ENCODE measurements at places on chromosomes 2 and 18. TPM values are rescaled to one million over a fixed set of nuclear protein-coding genes. Genes with fewer than 3 reads are reported as not detected.

DNA sequence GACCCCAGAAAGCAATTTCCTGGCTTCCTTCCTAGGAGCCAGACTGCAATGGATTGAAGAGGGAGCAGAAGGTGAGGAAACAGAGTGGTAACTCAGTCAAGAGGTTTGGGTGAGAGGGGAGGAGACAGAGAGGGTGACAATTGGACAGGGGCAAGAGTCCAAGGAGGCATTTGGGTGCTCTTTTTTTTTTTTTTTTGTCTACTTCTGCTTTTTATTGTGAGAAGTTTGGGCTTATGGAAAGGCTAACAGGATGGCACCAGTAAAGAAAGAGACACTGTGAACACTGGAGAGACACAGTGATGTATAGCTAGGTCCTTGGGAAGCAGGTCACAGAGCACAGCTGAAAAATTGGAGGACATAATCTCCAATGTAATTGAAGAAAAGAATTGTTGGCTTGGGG, 25.0 kb downstream of the CYBRD1 start:
- no peak overlapping the region for H3K27ac ChIP-seq
- no peaks in the 10 kb centered on the region for H3K36me3 ChIP-seq
- H3K27me3 ChIP-seq, result no peaks in the 10 kb centered on the region
- no peaks in the 10 kb centered on the region for H3K4me1 ChIP-seq
- no peak overlapping the region for H3K4me3 ChIP-seq

The SP9 gene
- not detected for polyA plus RNA-seq

DNA sequence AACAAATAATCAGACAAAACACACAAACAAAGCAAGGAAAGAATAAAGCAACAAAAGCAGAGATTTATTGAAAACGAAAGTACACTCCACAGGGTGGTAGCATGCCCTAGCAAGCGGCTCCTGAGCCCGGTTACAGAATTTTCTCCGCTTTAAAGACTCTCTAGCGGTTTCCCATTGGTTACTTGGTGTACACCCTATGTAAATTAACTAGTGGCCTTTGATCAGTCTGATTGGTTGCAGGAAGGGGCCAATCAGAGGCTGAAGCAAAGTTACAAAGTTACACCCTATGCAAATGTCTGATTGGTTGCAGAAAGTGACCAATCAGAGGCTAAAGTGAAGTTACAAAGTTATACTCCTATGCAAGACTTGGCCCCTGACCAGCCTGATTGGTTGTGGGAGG, 242.9 kb downstream of the LDLRAD4 start:
- no peaks in the 10 kb centered on the region for H3K36me3 ChIP-seq
- no peak overlapping the region for H3K27ac ChIP-seq
- no peaks in the 10 kb centered on the region for H3K27me3 ChIP-seq
- H3K4me1 ChIP-seq, result peaks cover 47% of the 10 kb centered on the region
- no peak for DNase-seq

GRCh38 chr2:71536226-71536671, 82.9 kb downstream of the DYSF start:
- no peaks in the 10 kb centered on the region for H3K4me1 ChIP-seq
- H3K36me3 ChIP-seq, result no peaks in the 10 kb centered on the region
- no peaks in the 10 kb centered on the region for H3K27me3 ChIP-seq
- no peak overlapping the region for H3K4me3 ChIP-seq
- DNase-seq, result no peak
- H3K27ac ChIP-seq, result no peak overlapping the region

DNA sequence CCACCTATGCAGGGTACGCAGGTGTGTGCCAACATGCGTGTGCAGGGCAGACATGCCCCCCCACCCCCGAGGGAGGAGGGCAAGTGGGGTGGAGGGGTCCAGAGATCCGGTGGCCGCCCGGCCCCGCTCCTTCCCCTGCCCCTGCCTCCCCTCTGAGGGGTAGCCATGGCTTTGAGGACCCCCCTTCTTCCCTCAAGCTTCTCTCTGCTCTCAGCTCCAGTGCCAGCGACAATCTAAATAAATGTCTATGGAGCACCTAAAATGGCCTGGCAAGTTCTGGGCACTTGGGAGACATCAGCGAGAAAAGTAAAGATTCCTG, 91.9 kb downstream of the ZFP36L2 start:
- H3K4me1 ChIP-seq, result peaks cover 100% of the 10 kb centered on the region
- no peak for DNase-seq
- H3K4me3 ChIP-seq, result peak overlapping the region; percentile 28
- no peaks in the 10 kb centered on the region for H3K27me3 ChIP-seq
- peak overlapping the region; percentile 71 for H3K27ac ChIP-seq

- no peak overlapping the region for H3K4me3 ChIP-seq
- DNase-seq, result no peak
- H3K36me3 ChIP-seq, result peaks cover 56% of the 10 kb centered on the region
- H3K4me1 ChIP-seq, result peaks cover 11% of the 10 kb centered on the region
Observed at GRCh38 chr2:273333-273732, 8.6 kb downstream of the ACP1 start.

The ANKRD30BL gene
- not detected for polyA plus RNA-seq

- H3K27me3 ChIP-seq, result no peaks in the 10 kb centered on the region
- H3K36me3 ChIP-seq, result no peaks in the 10 kb centered on the region
- no peak for DNase-seq
- H3K4me3 ChIP-seq, result no peak overlapping the region
- no peaks in the 10 kb centered on the region for H3K4me1 ChIP-seq
Observed at GRCh38 chr2:121576263-121576662, 45.6 kb downstream of the RNU4ATAC start.

DNA sequence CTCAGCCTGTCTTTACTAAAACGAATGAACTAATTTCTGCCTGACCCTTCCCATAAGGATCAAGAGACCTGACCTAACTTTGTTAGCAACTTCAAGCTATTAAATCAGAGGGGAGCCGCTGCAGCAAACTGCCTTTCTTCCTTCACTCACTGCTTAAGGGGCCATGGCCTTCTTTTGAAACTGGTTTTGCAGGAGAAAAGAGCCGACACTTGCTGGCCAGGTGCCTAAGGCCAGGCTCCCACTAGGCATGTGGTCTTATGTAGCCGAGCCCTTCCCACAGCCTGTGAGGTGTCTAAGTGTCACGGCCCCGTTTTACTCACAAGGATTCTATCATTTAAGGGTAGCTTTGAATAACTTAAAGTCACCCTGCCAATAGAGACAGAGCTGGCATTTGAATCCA, 130.8 kb downstream of the ZNF236 start:
- peaks cover 20% of the 10 kb centered on the region for H3K36me3 ChIP-seq
- no peak for DNase-seq
- no peak overlapping the region for H3K27ac ChIP-seq
- H3K4me3 ChIP-seq, result no peak overlapping the region
- no peaks in the 10 kb centered on the region for H3K27me3 ChIP-seq

DNA sequence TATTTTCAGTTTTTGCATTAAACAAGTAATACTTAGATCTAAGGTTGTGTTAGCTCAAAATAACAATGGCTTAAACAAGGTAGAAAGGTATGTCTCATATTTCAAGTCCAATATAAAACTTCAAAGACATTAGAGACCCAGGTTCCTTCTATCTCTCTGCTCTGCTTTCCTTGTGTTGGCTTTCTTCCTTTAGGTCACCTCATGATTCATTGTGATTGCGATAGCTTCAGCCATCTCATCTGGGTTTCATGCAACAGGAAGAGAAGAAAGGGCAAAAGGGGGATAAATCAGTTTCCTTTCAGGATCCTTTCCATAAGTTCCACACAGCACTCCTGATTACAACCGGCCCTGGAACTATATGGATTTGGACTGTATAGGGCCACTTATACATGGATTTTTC, 16.0 kb upstream of the TBR1 start:
- no peak for DNase-seq
- no peak overlapping the region for H3K4me3 ChIP-seq
- peaks cover 8% of the 10 kb centered on the region for H3K36me3 ChIP-seq
- H3K27me3 ChIP-seq, result no peaks in the 10 kb centered on the region
- no peaks in the 10 kb centered on the region for H3K4me1 ChIP-seq

DNA sequence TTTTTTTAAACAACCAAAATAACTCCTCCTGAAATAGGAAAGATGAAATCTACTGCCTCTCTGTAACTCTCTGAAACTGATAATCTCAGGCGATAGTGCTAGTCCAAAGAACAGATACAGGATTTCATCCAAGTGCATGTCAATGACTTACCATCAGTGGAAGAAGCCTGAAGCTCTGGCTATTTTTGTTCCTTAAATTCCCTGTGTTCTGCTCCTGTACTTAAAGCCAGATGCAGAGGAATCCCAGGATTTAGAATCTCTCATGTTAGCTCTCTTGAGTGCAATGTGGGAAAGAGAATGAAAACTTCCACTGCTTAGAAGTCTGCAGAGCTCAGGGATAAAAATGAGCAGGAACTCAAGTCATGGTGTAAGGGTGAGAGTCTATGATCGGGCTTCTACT, 291.9 kb downstream of the TCF4 start:
- H3K36me3 ChIP-seq, result no peaks in the 10 kb centered on the region
- DNase-seq, result no peak
- no peak overlapping the region for H3K27ac ChIP-seq
- H3K27me3 ChIP-seq, result no peaks in the 10 kb centered on the region
- no peaks in the 10 kb centered on the region for H3K4me1 ChIP-seq
- H3K4me3 ChIP-seq, result no peak overlapping the region

GRCh38 chr2:210315015-210315788, at the start of gene MYL1:
Gene MYL1 (minus strand): TSS chr2:210315174. CDS start chr2:210315042, 132 bp downstream.
- DNase-seq, result no peak
- H3K4me3 ChIP-seq, result no peak within 1 kb of the TSS
- no peaks in the 10 kb centered on the region for H3K4me1 ChIP-seq

- H3K27ac ChIP-seq, result no peak overlapping the region
- no peak for DNase-seq
- H3K36me3 ChIP-seq, result no peaks in the 10 kb centered on the region
- no peaks in the 10 kb centered on the region for H3K4me1 ChIP-seq
Observed at GRCh38 chr2:189413249-189413648, 28.0 kb upstream of the WDR75 start.

The DOK6 gene
- polyA plus RNA-seq, result 0.13 TPM

- H3K4me1 ChIP-seq, result no peaks in the 10 kb centered on the region
- no peak for DNase-seq
- H3K27me3 ChIP-seq, result no peaks in the 10 kb centered on the region
- no peak overlapping the region for H3K27ac ChIP-seq
- H3K4me3 ChIP-seq, result no peak overlapping the region
Observed at GRCh38 chr2:160105366-160105765, 43.0 kb upstream of the PLA2R1 start.

The NCKAP5 gene
- polyA plus RNA-seq, result not detected

The MGAT4A gene
- polyA plus RNA-seq, result 211 TPM

The IL18R1 gene
- polyA plus RNA-seq, result 20.6 TPM

DNA sequence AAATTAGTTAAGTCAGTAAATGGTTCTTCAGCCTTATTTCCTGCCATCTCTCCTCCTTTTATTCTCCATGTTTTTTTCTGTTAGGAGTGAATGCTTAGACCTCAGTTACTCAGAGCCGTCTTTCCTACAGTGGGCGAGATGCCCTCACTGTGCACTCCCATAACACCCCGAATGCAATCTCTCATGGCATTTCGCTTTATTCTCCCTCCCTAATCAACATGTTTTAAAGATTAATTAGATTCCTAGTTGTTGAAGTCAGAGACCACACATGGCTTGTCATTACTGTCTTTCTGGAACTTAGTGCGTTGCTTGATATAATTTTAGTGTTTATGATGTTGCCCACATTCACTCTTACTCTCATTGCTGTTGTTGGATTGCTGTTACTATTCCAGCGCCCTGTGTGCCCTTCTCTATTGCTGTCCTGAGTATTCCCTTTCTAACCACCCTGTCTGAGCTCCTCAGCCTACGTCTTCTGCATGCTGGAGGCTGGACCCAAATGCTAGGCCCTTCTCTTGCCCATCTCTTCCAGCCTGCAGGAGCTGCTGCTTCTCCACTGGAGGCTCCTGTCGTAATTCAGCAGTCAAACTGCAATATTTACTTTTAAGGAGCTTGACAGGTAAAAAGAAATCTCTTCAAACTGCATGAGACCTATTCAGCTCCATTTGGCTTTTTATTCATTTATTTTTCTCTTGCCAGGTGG, 99.3 kb downstream of the MAP2 start:
- DNase-seq, result no peak
- no peak overlapping the region for H3K4me3 ChIP-seq
- no peak overlapping the region for H3K27ac ChIP-seq
- H3K4me1 ChIP-seq, result no peaks in the 10 kb centered on the region
- H3K27me3 ChIP-seq, result no peaks in the 10 kb centered on the region
- H3K36me3 ChIP-seq, result no peaks in the 10 kb centered on the region

- H3K4me1 ChIP-seq, result no peaks in the 10 kb centered on the region
- H3K27me3 ChIP-seq, result no peaks in the 10 kb centered on the region
- no peak overlapping the region for H3K4me3 ChIP-seq
- no peaks in the 10 kb centered on the region for H3K36me3 ChIP-seq
- no peak for DNase-seq
Observed at GRCh38 chr2:52210161-52210560, 1178.2 kb upstream of the NRXN1 start.

The UPP2 gene
- not detected for polyA plus RNA-seq

- H3K27me3 ChIP-seq, result no peaks in the 10 kb centered on the region
- H3K4me1 ChIP-seq, result no peaks in the 10 kb centered on the region
- H3K36me3 ChIP-seq, result peaks cover 3% of the 10 kb centered on the region
- no peak overlapping the region for H3K27ac ChIP-seq
- DNase-seq, result no peak
Observed at GRCh38 chr2:175966839-175967238, 35.2 kb downstream of the LNPK start.

- peak; percentile 59 for DNase-seq
- H3K27me3 ChIP-seq, result no peaks in the 10 kb centered on the region
- peak overlapping the region; percentile 64 for H3K27ac ChIP-seq
- H3K4me1 ChIP-seq, result peaks cover 98% of the 10 kb centered on the region
Observed at GRCh38 chr2:98455494-98455976, 10.9 kb downstream of the INPP4A start.

GRCh38 chr2:178827739-178828485, 20.7 kb upstream of the TTN start:
- H3K4me3 ChIP-seq, result no peak overlapping the region
- no peak for DNase-seq
- no peaks in the 10 kb centered on the region for H3K27me3 ChIP-seq
- H3K36me3 ChIP-seq, result no peaks in the 10 kb centered on the region
- peaks cover 6% of the 10 kb centered on the region for H3K4me1 ChIP-seq

DNA sequence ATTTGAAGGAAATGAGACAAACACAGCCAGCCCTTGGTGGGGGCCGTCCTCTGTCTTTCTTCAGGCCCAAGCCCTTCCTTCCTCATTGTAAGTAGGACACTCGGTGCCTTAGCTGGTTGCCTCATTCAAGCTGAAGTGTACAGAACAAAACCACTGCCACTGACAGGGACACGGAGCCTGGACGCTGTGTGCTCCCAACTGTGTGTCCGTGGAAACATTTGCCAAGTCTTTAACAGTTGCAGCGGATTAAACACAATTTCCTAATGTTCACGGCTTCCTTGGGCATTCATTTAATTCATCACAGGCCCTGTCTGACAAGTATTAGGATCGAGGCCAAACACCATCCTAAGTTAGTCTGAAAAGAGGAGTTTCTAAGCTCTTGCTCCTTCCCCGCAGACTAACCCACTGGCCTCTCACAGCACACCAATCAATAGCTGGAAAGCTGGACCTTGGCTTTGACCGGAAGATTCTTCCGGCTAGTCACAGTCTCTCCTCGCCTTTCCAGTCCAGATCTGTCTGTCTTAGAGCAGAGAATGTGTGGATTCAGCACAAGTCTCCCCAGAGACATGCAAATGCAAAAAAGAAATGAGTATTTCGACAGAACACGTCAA, 68.7 kb upstream of the ACSL3 start:
- H3K36me3 ChIP-seq, result no peaks in the 10 kb centered on the region
- no peak for DNase-seq
- no peak overlapping the region for H3K27ac ChIP-seq
- peaks cover 11% of the 10 kb centered on the region for H3K4me1 ChIP-seq
- no peak overlapping the region for H3K4me3 ChIP-seq
- no peaks in the 10 kb centered on the region for H3K27me3 ChIP-seq

GRCh38 chr2:9206991-9207640, 504 bp downstream of the ASAP2 start:
- no peak overlapping the region for H3K4me3 ChIP-seq
- no peaks in the 10 kb centered on the region for H3K36me3 ChIP-seq
- peak; percentile 5 for DNase-seq
- H3K27me3 ChIP-seq, result peaks cover 12% of the 10 kb centered on the region

GRCh38 chr18:62522178-62522503, 684 bp upstream of the ZCCHC2 start:
- H3K27me3 ChIP-seq, result no peaks in the 10 kb centered on the region
- H3K4me3 ChIP-seq, result peak overlapping the region; percentile 70
- H3K36me3 ChIP-seq, result no peaks in the 10 kb centered on the region
- DNase-seq, result no peak

Data from CD8-positive, alpha-beta memory T cell (primary cell).